ENCODE measurements at places on chromosomes 13 and 19.

- no peak for DNase-seq
These were observed 4.2 kb downstream of the LIPE start for GRCh38 chr19:42422901-42423461.

- no peak for DNase-seq
These were observed 34.4 kb downstream of the VSTM1 start for GRCh38 chr19:54029301-54029700.

DNA sequence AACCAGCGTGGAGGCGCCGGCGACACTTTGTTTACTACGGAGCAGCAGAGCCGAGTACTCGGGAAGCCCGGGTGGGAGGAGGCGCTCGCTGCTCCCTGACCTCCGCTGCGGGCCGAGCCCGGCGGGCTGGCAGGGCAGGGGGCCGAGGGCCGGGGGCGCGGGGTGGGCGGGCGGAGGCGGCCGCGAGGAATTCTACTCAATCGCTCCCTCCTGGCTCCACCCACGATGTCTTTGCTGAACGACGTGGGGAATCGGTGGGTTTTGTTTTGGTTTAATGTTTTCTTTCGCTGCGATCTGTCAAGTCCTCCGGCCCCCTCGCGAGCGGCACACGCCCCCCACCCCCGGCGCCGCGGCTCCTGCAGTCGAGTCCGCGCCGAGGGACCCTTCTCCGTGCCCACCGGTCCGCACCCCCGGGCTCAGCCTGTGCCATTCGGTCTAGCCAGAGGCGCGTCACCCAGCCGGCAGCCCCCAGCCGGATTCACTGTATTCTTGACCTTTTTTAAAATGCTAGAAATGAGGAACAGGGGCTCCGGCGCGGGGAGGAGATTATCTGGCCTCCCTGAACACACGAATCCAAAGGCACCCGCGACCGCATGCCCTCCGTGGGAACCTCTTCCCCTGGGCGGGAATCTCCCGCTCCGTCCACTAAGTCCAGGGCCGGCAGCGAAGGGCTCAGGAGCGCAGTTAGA lies 636 bp upstream of the FOXO1 start:
- DNase-seq, result no peak

GRCh38 chr19:56319991-56320390 lies 5.4 kb upstream of the ZSCAN5A start:
- DNase-seq, result no peak

GRCh38 chr13:102700088-102701031 lies 5.5 kb upstream of the METTL21C start:
- DNase-seq, result no peak

Data from AG04450 (cell line).